Stimulated activated CD4-positive, alpha-beta T cell treated with anti-CD3 and anti-CD28 coated beads, Interleukin-2, amount 100 ng/mL, for 24 hours (primary cell): ENCODE measurements at places on chromosomes 1 and 21.
A peak's percentile ranks its signal among the peaks of the same experiment; 100 is the strongest.

DNA sequence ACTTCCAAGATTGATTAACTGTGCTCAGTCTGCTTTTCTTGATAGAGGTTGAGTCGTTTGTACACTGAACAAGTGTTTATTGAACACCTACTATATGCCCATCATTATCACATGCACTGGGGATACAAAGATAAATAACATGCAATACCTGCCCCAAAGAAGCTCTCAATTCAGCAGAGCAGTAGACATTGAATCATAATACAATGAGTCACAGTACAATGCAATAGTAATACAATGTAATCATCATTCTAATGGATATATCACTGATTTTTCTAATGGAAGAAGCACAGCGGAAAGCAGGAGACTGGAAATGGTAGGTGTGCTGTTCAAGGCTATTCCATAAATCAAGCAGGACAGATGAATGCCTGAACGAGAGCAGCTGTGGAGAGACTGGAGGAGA is 3.7 kb upstream of the SEC16B start:
- DNase-seq = no peak

DNA sequence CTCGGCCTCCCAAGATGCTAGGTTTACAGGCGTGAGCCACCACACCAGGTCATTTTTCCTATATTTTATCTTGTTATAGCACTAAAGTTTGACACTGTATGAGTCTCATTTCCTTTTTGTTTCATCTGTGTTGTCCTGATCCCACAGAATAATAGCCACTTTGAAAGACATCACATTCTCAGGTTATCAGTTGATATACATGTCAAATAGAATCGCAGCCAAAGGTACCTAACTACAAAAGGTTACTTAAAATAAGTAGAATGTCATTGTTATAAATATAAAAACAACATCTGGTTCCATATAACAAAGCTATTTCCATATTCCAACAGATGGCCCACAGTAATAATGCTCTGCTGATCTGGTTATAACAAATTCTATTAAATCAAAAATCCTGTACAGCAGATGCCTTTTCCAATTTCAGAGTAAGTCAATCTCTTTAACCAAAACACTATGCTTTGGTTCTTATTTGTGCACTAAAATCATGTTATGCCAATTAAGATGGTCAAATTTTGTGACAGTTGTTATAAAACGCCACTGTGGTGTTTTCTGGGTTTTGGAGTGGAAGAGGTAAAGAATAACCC is 6.0 kb downstream of the FOXJ3 start:
- no peak for DNase-seq

DNA sequence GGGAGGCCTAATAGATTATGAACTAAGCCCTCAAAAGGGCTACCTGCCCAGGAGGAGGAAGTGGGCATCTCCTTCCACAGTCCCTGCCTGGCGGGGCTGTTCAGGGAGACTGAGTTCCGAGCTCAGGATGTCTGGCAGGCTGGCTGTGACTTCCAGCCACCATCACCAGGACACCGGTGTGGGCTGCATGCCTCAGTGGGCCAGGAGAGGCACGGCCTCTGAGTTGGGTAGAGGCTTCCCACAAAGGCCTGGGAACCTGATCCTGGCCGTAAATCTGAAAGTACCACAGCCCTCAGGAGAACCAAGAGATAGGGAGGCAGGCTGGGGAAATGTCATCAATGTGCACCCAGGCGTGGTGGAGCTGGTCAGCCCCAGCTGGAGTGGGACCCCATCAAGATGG is 29.1 kb downstream of the NTPCR start:
- DNase-seq = no peak

DNA sequence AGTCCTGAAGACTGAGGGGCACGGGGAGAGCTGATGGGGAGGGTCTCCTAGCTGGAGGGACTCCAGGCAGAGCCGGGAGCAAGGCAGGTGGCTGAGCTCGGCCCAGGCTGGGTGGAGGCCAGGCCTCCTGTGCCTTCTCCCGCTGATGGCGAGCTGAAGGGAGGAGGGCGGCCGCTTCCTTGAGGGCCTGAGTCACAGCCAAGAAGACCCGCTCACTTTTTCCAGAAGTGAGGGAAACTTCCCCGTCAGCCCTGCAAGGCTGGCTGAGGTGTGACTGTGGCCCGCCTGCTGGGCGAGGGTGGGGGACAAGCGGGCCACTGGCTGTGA is 1.7 kb upstream of the VWA1 start:
- peak; percentile 64 for DNase-seq

GRCh38 chr1:14519976-14520375 is 78.5 kb upstream of the KAZN start:
- no peak for DNase-seq

DNA sequence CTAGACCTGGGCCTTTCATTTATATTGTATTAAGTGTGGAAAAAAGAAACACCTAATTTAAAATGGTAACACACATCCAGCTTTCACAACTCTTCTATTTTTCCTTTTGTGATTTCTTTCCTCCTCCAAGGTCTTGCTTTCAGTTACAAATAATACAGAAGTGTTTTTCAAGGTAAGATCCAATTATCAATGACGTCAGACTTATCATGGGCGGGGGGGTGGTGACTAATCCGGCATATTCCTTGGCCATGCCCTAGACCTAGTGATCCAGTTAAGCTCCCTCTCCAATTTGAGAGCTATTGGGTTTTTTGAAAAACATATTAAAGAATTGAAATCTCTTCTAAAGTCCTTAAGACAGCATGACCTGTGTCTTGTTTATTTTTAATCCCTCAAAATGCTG is 669.9 kb upstream of the NR5A2 start:
- no peak for DNase-seq

DNA sequence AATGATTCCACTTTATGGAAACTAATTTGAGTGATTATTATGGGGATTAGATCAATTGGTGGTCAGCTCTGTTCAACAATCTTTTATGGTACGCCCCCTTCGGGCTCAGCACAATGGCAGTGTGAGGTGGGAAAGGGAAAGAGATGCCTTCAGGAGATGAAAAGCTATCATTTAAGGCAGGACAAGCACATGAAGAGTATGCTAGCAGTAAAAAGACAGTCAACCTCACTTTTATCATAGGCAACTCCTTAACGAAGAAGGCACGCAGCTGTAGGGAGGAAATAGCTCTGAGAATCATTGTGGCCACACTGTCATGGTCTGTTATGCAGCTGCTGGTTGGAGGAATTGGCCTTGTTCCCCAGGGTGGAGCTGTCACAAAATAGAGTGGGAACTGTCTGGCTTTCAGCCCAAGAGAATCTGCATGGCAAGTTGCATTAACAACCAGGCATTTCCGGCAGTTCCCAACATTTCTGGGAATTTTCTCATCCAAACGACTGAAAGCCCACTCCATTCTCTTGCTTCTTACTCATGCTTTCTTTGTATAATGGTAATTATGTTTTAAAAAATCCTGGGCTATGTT is 54.4 kb upstream of the BCL10 start:
- DNase-seq = no peak

DNA sequence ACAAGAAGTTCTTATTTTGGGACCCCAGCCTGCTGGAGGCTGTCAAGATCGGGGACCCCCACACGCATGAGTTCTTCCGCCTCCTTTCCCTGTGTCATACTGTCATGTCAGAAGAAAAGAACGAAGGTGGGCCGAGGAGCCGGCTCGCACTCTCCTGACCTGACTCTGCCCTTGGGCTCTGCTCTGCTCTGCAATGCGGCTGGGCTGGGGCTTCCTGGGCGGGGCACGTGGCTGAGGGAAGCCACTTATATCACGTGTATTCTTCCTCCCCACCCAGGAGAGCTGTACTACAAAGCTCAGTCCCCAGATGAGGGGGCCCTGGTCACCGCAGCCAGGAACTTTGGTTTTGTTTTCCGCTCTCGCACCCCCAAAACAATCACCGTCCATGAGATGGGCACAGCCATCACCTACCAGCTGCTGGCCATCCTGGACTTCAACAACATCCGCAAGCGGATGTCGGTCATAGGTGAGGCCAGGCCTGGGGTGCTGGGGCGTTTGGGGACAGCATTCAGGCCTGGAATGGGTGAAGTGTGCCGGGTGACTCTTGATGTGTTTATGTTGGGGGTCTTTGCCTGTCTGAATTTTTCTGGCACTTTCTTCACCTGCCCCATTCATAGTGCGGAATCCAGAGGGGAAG is 17.6 kb downstream of the ATP8B2 start:
- DNase-seq = peak; percentile 75
